ENCODE measurements at places on chromosomes 11 and 22.
A peak's percentile ranks its signal among the peaks of the same experiment; 100 is the strongest.

DNA sequence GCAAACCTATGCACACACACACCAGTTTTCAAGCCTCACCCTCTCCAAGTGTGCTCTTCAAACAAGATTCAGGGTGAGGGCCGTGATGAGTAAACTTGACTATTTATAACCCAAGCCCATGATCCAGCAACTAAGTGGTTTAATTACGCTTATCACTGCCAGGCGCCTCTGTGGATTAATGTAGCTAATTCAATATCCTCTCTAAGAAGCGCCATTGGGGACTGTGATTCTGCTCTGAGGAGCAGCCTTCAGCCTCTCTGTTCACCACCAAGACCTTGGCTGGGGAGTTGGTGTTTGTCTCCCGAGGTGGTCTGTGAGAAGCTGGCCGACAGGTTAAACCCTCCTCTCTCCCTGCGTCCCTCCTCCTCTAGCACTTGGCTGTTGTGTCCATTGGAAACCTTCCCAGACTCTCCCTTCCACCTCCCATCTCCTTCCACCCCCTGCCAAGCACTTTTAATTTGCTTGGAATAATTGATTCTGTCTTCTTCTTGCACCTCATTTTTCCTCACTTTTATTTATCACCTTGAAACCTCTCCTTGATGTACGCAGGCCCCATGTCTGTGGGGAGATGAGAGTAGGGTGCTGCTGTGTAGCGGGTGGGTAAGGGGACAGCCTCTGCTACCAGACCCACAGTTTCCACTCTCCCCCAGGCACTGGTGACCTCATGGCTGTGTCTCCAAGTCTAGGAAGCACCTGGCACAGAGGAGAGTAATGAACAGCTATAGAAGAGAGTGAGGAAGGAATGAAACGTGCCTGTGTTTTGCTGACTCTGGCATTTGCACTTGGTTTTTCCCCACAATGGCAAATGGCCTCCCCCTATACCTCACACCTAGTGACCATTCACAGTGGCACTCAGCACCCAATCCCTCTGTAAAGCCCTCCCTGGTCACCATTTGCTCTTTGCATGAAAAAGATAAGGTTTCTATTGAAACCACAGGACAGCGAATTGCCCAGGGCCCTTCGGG lies 236.6 kb downstream of the GRIK4 start:
- DNase-seq = no peak

DNA sequence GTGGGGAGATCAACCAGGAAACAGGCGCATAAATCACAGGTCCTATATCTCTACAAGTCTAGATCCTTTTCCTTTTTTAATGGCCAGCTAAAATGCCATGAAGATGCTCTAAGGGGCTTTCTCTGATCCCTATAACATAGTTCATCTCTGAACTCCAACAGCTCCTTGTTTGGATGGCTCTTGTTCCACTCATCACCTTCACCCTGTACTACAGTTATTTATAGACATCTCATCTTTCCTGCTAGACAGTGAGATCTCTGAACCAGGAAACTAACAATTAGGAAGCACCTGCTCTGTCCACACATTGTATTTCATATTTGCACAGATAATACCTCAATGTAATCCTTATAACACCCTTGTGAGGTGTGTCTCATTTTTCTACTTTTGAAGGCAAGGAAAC lies 31.6 kb downstream of the KCNA4 start:
- DNase-seq = peak; percentile 8

- DNase-seq = no peak
Measured at GRCh38 chr11:83612891-83613766, 327.0 kb upstream of the CCDC90B start.

DNA sequence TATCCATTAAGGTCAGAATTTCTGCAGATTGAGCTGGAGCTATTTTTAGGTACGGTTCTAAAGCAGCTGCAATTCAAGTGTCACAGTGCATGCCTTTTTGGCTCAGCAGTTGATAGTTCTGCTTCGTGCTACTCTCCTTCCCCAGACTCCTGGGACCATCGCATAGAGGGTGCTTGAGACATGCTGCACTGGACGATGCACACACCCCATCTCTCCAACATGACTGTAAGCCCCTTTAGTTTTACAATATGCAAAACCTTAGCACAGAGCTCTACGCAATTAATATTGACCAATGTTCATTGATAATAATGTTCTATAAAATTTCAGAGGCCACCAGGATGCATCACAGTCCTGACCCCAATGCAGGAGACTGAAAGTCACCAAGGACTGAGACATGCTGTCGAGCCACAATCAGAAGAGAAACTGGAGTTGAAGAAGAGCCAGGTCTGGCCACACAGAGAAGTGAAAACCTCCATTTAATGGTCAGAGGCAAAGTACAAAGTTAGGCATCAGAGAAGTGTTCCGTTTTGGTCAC lies 120.9 kb upstream of the ZC3H12C start:
- peak; percentile 78 for DNase-seq

GRCh38 chr11:15819679-15820286 lies 536.6 kb downstream of the SOX6 start:
- peak; percentile 71 for DNase-seq

- no peak for DNase-seq
Measured at GRCh38 chr11:15668718-15669117, 554.0 kb downstream of the INSC start.

All from myocyte (in vitro differentiated cells).